T-helper 17 cell (primary cell): ENCODE measurements at places on chromosomes 13 and 19. TPM values are rescaled to one million over a fixed set of nuclear protein-coding genes. Genes with fewer than 3 reads are reported as not detected.

ATP1A3 gene
- total RNA-seq, result 2.2 TPM

ZNF599 gene
- total RNA-seq, result 3.7 TPM

ALOX5AP gene
- 58.4 TPM for total RNA-seq

LILRB2 gene
- total RNA-seq, result 6.3 TPM

LMTK3 gene
- 18.4 TPM for total RNA-seq

IQCN gene
- total RNA-seq, result 16.5 TPM

DNA sequence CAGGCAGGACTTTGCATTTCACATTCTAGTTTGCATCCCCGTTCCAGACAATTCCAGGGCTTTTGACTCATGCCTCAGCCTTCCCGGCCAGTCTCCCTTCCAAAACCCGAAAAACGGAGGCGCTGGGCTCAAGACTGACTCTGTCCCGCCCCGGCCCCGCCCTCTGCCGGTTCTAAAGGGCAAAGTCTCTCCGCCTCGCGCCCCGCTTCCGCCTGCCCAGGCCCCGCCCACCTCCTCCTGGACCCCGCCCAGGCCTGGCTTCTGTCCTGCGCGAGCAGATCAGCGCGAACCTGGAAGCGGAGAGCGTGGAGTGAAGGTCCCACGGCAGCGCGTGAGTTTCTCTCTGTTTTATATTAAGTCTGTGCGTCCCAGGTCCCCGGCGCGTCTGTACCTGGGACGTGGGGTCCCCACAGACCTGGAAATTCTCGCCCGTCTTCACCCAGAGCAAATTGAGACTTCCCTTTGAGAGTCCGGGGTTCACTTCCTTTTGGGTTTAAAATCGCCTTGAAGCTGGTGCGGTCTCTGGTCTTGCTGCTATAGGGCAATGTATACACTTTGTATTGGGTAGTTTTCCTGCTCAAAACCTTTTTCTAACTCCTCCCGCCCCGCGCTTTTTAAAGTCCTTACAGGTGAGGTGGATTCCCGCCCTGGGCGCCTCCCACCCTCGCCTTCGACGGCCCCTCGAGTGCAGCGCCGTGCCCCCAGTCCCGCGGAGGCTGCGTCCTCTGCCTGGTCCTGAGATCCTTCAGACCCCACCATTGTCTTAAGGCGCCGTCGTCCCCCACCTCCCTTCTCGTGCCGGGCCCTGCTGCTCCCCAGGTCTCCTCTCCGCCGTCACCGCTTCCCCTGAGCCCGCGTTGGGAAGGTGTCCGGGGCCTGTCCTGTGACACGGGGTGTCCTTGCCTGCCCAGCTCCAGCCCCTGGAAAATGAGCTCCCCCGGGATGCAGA is 31.2 kb downstream of the ZNF701 start:
- peak; percentile 88 for DNase-seq

- no peak for DNase-seq
Observed at GRCh38 chr13:95722241-95722640, 45.3 kb downstream of the DNAJC3 start.

DNA sequence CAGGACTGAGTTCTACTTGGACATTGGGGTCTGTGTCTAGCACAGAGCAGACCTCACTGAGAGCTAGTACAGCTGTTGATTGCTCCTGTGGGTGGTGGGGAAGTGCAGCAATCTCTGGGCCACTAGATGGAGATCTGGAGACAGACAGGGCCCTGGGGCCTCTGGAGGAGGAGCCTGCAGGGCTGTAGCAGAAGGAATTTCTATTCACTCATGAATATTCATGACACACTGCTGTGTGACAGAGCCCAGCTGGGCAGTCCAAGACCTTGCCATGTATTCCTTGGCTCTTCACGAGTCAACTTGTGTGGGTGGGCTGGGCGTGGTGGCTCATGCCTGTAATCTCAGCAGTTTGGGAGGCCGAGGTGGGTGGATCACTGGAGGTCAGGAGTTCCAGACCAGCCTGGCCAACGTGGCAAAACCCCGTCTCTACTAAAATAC is 37.5 kb downstream of the SUGP2 start:
- DNase-seq, result no peak

DNA sequence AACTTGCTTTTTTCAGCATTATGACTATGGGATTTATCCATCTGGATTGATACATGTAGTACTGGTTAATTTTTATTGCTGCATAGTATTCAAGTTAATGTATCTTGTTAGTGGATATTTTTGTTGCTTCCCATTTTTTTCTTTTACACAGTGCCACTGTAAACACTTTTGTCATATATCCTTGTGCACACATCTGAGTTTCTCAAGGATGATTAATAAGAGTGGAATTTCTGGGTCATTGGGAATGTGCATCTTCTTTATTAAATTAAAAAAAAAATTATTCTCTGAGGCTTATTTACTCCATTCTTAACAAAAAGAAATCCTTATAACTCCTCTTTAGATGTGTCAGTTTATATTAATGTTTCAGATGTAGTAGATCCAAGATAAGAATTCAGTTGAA is 27.3 kb downstream of the B3GLCT start:
- no peak for DNase-seq

- DNase-seq, result no peak
Observed at GRCh38 chr19:18446811-18447359, 9.0 kb upstream of the ISYNA1 start.

DNA sequence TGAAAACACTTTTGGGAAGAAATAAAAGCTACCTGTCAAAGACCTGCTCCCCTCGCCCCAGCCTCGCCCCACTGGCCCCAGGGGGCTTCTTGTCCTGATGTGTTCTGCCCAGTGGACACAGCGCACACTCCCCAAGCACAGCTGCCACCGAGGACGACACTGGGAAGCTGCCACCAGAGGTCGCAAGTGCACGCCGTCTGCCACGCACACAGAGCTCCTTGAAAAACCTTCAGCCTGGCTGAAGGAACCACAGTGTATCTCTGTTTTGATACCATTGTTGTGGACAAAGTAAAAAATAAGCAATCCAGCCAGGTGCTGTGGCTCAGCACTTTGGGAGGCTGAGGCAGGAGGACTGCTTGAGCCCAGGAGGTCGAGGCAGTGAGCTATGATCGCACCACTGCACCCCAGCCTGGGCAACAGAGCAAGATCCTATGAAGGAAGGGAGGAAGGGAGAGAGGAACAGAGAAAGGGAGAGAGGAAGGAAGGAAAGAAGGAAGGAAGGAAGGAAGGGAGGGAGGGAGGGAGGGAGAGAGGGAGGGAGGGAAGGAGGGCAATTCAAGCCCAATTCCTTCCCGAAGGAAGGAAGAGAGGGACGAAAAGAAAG is 57.3 kb downstream of the CEBPG start:
- DNase-seq, result peak; percentile 41

DNA sequence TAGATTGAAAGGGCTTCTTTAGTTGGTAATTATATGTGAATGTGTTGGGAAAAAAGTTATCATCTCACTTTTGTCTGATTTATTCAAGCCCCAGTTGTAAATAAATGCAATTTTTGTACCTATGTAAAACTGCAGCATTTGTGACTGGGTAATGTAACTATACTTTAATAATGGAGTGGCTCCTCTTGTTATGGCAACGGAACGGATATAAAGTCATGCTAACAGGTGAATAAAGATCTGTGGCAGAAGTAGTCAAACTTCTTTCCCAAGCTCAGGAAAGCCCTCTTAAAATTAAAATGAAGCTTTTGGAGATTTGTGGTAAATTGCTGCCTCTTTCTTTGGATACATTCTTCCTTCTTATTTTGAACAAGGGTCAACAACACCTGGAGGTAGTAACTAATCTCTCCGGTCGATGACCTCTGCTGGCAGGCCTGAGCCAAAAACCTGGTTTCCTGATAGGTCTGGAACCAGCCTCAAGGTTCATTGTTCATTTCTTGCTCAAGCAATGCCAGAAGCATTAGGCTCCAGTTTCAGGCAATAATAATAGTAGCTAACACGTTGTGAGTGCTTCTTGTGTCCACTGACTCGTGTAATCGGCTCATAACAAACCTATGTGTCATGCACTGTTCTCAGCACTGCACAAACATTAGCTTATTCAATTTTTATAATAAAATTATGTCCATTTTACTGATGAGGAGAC is 313.4 kb upstream of the DACH1 start:
- no peak for DNase-seq

GRCh38 chr13:108226184-108226583 is 8.0 kb downstream of the ABHD13 start:
- no peak for DNase-seq

DNA sequence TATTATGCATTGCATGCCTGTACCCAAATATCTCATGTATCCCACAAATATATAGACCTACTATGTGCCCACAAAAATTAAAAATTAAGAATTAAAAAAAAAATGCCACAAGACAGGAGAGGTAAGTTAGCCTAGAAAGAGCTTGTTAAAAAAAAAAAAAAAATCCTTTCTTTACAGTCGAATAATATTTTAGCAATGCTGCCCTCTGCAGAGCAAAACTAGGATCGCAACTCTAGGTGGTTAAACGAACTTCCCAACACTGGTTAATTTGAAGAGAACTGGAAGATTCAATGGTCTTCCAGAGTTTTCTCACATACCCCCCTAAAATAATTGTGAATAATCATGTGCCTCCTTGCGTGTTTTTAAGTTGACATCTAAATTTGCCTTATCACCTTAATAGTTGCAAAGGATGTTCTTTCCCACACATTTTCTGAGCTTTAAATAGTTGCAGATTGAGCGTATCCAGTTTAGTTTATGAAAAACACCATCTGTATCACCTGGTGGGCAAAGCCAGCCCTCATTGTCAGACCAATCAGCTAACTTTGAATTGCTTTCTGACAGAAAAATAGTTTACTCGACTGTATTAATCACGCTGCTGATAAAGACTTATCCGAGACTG is 47.4 kb upstream of the RCBTB2 start:
- DNase-seq, result peak; percentile 56

- no peak for DNase-seq
Observed at GRCh38 chr13:34657716-34658115, 284.4 kb upstream of the NBEA start.

GRCh38 chr19:8045872-8046568 is 6.5 kb upstream of the CCL25 start:
- no peak for DNase-seq

GRCh38 chr13:110492679-110493593 is 68.6 kb downstream of the RAB20 start:
- no peak for DNase-seq

- DNase-seq, result no peak
Observed at GRCh38 chr13:46662690-46663089, 109.7 kb downstream of the LRCH1 start.

DNA sequence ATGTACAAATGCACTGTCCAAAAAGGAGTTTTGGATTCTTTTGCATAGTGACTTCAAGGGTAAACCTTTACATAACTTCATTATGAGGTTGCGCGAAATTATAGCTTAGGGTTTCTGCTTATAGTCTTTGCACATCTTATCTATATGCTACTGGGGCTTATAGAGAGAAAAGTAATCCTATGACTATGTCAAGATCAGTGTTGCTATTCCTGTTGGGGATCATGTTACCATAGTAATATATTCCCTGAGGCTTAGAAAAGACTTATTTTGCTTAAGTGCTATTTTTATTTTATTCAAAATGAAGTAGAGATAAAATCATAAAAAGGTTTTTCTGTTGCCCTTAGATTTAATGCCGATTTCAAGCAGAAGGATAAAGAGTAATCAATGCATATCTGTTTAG is 14.7 kb upstream of the POSTN start:
- DNase-seq, result no peak

GRCh38 chr19:47026156-47026555 is 6.5 kb downstream of the NPAS1 start:
- no peak for DNase-seq
